SW480 (cell line): ENCODE measurements at places on chromosomes 12 and 14.

- DNase-seq = no peak
Observed at GRCh38 chr12:53004582-53004981, 1.7 kb upstream of the EIF4B start.

DNA sequence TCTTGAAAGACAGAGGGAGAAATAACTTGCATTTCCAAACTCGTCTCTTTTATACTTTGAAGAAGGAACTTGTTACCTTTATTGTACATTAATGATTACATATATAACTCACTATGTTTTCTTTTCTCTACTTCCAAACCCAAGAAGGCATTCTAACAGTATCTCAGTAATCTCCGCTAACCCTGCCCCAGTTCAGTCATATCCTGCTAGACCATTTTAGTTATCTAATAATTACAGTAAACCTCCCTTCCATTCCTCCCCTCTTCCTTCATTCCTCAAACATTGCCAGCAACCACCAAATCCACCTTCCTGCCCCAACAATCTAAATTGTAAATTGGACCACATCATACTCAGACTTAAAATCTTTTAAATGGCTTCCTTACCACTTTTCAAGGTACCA is 30.6 kb downstream of the STK38L start:
- no peak for DNase-seq

DNA sequence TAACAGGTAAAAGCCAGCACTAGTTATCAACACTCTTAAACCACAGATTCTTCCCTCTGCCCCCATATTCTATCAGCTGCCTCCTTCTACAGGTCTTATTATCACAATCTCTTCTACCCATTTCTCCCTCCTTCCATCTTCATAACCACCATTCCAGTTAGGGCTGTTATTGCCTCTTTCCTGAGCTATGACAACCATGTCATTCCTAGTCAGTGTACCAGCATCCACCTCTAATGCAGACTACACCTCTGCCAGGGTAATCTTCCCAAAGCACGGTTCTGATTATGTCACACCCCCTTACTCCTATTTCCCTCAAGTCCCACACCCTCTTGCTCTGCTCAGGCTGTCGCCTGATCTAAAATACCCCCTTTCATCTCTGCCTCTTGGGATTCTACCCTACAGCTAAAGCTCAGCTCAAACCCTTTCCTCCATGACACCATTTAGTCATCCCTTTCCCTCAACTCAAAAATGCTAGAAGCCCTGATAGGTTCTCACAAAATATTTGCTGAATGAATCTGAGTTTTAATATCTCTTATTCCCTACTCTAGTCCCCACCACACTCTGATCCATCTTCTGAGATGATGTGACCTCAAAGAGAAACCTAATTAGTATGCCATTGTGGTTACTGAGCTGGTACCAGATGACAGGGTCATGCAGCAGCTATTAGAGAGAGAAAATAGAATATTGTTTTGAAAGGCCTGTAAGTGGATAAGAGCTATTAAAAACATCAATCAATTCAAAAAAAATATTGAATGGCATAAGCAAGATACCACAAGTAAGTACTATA is 11.7 kb downstream of the RACGAP1 start:
- no peak for DNase-seq

- no peak for DNase-seq
Observed at GRCh38 chr14:90570461-90570860, 173.6 kb downstream of the CALM1 start.

DNA sequence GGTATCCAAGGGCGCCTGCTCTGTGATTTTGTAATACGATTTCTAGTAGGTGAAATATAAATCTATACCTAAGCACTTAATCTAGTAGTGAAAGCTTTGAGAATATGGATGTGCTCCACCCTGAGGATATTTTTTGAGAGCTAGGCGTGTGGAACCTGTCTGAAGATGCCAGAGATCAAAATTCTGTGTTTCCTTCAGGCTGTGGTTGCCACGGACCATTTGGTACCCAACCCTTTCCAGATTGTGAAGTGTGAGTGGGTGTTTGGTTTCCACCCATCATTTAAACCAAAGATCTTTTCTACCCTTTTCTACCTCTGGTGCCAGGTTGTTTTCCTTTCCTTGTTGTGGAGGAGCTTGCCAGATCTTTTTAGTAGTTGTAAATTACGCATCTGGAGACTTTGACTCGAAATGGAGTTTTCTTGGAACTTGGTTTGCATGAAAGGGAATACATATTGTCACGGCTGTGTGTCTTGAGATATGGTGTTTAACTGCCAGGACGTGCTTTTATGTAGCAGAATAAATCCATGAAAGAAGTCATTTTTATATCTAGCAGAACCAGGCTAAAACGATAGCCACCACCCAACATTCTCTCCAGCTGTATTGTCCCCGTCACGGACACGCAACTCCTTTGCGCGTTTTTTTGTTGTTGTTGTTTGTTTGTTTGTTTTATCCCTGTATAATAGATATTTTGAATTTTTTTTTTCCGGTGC is 2.2 kb downstream of the LRFN5 start:
- DNase-seq = no peak

DNA sequence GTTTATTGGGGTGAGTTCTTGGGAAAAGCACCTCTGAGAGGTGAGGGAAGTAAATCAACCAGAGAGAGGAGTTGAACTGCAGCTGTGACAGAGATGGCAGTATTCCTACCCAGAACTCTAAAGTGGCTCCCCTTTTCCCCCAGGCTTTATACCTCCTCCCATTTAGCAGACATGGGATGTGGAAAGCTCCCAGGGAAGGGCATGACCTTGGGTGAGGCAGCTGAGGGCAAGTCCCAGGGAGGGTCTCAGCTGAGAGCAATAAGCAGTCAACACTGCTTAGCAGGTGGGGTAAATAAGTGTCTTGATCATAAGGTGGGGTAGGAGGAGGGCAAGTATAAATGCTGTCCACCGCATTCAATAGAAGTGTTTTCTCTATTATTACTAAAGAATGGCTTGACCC is 143.0 kb downstream of the AKAP6 start:
- DNase-seq = no peak

DNA sequence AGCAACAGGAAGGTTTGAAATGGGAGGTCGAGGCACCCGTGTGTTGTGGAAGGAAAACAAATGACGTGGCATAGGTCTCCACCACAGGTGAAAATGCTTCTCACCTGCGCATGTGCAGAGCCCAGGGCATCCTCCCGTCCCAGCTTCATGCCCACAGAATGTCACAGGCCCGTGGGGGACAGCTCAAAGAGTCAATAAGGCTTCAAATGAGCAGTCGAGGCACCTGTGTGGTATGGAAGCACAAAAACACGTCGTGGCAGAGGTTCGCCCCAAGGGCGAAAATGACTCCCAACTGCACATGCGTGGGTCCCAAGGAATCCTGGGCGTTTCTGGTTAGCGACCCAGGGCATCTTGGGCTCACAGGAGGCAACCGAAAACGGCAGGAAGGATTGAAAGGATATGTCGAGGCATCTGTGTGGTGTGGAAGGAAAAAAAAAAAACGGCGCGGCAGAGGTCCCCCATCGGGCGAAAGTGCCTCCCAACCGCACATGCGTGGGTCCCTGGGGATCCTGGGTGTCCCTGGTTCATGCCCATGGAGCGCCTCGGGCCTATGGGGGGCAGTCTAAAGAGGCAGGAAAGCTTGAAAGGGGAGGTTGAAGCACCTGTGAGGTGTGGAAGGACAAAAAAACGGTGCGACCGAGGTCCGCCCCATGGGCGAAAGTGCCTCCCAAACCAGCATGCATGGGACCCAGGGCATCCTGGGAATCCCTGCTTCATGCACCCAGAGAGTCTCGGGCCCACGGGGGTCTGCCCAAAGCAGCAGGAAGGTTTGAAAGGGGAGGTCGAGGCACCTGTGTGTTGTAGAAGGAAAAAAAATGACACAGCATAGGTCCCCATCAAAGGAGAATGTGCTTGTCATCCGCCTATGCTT is 578.5 kb downstream of the ALG10 start:
- no peak for DNase-seq

GRCh38 chr14:29061702-29062101 is 295.1 kb downstream of the FOXG1 start:
- no peak for DNase-seq

DNA sequence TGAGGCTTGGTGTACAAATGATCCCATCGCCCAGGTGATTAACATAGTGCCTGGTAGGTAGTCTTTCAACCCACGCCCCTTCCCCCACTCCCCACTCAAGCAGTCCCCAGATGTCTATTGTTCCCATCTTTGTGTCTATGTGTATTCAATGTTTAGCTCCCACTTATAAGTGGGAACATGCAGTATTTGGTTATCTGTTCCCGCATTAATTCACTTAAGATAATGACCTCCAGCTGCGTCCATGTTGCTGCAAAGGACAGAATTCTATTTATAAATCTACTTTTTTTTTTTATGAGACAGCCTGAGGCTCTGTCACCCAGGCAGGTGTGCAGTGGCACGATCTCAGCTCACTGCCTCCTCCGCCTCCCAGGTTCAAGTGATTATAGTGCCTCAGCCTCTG is 15.7 kb downstream of the SPX start:
- no peak for DNase-seq

GRCh38 chr12:115666168-115666567 is 611.3 kb downstream of the MED13L start:
- DNase-seq = no peak

- DNase-seq = no peak
Observed at GRCh38 chr14:42535397-42535796, 928.7 kb downstream of the LRFN5 start.

GRCh38 chr12:46388427-46389021 is 16.0 kb upstream of the SLC38A2 start:
- DNase-seq = no peak

DNA sequence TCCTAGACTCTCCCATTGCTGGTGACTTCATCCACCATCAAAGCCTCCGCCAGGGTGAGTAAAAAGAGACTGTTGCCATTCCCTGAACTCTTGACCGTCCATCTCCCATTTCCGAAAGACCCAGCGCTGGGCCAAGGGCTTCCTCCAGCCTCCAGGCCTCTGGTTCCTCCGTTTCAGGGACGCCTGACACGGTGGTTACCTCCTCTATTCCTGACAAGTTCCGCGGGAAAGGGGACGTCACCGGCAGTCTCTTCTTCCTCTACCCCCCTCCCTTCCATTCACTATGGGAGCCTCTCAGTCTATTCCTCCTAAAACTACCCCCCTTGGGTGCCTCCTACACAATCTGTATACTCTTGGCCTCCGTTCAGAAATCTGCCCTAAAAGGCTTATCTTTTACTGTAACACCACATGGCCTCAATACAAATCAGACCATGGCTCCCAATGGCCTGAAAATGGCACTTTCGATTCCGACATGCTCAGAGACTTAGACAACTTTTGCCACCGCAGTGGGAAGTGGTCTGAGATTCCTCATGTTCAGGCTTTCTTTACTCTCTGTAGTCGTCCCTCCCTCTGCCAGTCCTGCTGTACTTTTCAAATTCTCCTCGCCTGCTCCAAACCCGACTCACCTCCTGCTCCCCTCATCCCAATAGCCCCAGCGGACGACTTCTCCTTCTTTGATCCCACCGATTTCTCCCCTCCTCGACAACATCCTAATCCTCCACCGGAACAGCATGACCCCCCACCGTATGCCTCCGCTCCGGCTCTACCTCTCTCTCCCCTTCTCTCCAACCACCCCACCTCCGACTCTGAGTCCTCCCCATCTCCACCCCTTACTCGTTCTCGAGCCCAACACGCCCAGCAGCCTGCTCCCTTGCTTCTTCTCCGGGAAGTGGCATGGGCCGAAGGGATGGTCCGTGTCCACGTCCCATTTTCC is 70.4 kb downstream of the MOK start:
- no peak for DNase-seq

GRCh38 chr14:94157197-94157596 is 16.9 kb upstream of the PPP4R4 start:
- no peak for DNase-seq

- DNase-seq = no peak
Observed at GRCh38 chr12:3655328-3655900, 97.5 kb downstream of the CRACR2A start.

- DNase-seq = peak; percentile 69
Observed at GRCh38 chr12:56120158-56120846, 2.2 kb downstream of the ZC3H10 start.

DNA sequence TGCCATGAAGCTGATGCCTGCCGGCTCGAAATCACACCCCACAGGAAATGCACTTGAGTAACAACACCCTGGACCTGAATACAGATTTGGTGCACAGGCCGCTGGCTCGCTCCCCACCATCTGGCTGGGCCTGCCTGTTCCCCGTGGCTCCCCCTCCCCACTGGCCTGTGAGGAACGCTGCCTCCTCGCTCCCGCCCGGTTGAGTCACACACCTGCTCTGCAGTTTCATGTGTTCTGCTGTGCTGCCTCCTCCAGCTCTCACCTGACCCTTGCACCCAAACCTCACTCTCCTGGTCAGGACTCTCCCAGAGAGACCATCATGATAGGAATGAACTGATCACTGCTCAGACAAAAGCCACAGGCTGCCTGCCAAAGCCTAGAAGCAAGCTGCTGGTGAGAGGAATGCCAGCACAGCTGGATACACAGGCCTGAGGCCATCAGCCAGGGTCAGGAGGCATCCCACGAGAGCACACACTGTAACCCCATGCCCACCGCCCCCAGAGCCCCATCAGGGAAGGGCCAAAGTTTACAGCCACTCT is 3.8 kb upstream of the SIVA1 start:
- DNase-seq = peak; percentile 60

- DNase-seq = no peak
Observed at GRCh38 chr14:99324291-99324690, 52.3 kb upstream of the BCL11B start.

GRCh38 chr12:49983892-49984291 is 11.1 kb downstream of the AQP6 start:
- DNase-seq = no peak

DNA sequence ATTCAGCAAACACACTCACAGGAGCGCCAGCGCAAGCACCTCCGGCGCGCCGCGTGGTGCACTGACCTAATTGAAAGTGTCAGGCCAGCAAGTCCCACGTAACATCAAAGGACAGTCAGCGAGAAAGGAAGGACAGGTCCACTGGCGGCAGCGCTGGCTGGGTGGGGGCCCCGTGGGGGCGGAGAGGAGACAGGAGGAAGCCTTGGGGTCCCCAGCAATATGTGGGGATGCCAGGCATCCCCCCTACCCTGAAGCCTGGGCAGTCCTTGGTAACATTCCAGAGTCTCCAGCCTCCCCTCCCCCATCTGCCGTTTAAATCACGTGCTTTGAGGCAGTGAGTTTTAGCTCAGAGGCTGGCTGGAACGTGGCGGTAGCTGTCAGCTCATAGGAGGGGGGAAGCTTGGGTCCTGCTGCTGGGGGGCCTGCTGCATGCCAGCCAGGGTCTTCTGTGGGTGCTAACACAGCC is 159.2 kb downstream of the CALM1 start:
- peak; percentile 60 for DNase-seq

- no peak for DNase-seq
Observed at GRCh38 chr14:71588028-71588427, 344.2 kb upstream of the RGS6 start.

DNA sequence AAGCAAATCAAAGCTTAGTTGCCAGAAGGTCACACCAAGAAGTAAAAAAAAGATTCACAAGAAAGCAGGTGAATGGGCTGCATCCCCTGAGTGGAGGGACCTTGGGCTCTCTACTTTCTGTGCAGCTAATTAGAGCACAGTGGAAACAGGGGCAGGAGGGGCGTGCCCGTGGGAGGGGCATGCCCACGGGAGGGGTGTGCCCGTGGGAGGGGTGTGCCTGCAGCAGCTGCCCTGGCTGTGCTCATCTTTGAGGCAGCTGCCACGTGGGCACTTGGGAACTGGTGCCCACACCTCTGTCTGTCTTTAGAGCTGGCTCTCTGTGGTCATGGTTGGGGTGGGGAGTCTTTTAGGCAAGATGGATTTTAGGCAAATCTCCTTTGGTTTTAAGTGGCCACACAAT is 60.0 kb downstream of the EML1 start:
- DNase-seq = peak; percentile 7

- no peak for DNase-seq
Observed at GRCh38 chr12:45974883-45975282, 15.5 kb downstream of the SCAF11 start.
